ENCODE measurements at places on chromosomes 2 and 18.

DNA sequence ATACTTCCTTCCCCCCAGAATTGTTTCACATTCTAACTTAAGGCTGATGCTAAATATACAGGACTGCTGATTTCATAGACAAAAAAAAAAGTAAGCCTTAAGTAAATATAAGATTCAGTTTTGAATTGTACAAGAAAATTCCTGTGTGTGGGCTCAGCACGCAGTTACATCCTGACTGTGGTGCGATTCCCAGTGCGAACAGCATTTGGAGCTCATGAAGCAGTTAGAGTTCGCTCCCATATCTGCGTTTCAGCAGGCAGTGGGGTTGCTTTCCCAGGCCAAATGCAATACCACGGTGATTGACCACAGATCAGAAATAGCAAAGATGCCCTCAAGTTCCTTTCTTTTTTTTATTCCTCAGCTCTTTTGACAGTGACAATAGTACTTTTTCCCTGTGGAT lies 75.6 kb downstream of the SATB2 start:
- no peak for DNase-seq

DNA sequence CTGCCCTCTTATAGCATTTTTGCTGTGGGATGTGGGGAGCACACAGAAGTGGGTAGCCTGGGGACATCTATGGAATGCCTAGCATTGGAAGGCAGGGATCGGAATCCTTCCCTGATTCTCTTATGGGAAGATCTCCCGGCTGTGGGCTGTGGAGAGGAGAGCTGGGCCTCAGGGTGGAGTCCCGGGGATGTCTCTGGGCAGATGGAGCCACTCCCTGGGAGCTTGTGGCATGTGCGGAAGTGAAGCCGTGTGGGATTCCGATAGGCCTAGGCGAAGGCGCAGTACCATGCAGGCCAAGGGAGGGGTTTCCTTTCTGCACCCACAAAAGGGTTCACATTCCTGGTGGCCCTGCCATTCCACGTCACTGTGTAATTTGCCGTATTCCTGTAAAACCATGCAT lies 87.9 kb downstream of the GLI2 start:
- no peak for DNase-seq

- DNase-seq, result peak; percentile 19
Observed at GRCh38 chr2:85326406-85327159, 1.2 kb downstream of the TGOLN2 start.

GRCh38 chr2:217444932-217445331 lies 557.9 kb downstream of the TNS1 start:
- DNase-seq, result no peak

GRCh38 chr18:32175265-32175664 lies 14.6 kb upstream of the MEP1B start:
- no peak for DNase-seq

DNA sequence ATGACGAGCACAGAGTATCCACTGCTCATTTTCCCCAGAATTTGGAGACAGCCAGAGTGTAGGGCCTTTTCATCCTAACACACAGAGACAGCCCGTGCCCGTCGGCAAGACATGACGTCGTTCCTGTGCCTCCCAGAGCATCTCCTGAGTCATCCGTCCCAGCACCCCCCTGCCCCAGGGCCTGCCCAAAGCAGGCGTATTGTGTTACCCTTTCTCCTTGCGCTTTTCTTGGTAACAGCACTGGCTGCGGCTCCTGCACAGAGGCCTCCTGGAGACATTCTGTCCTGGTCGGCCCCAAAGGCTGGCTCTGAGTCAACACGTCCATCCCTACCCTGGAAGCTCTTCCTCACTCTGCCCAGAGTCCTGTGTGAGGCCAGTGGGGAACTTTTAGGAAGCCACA lies 217.1 kb downstream of the KLHL29 start:
- DNase-seq, result no peak

DNA sequence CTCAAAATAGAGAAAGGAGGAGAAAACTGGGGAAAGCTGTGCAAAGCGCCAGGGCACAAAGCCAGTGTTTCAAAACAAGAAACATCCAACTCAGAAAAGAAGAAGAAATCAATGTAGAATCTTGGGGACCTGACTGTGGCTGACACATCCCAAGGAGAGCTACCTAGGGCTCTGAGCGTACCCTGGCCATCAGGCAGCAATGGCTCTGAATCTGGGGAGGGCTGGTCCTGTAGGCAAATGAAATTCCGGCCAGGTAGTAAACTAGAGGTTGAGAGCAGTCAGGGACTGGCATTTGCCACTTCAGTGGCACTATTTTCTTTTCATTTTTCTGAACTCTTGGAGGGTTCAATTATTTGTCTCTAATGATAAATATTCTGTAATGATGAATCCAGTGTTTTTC lies 525.8 kb downstream of the STK39 start:
- DNase-seq, result no peak

DNA sequence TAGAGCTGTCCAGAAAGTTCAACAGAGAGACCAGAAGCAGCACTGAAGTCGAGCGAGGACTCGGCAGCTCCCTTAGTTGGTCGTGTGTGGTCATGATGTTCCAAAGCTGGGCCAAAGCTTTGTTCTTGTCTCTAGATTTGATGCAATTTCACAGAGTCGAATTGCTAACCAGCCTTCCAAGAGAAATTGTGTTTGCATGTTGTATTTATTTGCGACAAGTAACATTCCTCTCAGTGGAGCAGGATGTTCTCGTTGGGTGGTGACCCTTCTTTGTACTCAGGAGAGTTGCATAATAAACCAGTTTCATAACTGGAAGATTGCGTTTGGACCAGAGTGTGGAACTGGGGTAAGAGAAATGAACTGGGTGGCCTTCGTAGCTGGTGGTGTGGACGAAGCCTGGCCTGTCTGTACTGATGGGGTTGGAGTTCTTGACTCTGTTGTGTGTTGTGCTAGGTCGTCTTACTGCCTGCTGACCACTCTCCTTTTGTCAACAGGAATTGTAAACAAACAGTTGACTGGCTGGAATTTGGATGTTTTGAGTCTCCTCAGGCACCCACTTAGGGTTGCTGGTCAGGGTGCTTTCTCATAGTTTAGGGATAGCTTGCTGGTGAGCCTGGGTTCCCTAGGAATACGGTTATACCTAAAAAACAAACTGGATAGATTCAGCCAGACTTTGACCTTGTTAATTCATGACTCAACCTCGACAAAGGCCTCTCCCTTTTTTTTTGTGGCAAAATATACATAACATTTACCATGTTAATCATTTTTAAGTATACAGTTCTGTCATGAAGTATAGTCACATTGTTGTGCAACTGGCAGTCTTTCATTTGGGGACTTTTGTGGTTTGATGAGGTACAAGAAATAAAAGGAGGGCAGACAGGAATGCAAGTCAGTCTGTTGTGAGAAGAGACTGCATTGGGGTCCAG lies 28.9 kb upstream of the TOGARAM2 start:
- no peak for DNase-seq

GRCh38 chr2:216292475-216292874 lies 79.8 kb downstream of the MARCHF4 start:
- DNase-seq, result no peak

DNA sequence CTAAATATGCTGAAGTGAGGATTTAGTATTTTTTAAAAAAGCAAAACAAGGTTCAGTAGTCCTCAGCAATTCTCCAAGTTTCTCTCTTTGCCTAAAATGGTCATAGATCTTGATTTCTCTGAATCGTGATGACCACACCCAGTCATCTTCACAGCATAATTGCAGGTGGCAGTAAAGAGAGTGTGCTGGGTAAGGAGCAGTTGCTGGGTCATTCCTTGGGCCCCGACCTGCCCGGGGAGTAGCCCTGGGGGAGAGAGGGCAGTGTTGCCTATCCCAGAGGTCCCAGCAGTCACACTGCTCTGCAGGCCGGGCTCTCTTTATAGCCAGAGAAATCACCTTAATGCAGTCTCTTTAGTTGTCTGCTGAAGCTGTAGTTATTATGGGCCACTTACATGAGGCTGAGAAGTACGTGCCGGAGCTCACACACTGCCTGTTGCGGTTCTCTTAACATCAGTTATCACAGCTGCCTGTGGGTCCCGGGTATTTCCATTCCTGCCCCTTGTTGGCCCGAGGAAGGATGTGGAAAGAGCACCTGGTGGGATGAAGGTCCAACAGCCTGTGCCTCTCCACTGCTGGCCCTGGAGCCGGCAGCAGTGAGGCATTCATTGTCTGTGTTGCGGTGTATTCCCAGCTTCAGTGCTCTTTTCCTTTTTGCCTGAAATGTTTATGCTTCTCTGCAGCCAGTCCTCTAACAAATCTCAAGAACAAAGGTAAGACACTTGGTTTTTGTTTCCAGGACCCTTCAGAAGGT lies 230.1 kb downstream of the ALPK2 start:
- DNase-seq, result no peak

DNA sequence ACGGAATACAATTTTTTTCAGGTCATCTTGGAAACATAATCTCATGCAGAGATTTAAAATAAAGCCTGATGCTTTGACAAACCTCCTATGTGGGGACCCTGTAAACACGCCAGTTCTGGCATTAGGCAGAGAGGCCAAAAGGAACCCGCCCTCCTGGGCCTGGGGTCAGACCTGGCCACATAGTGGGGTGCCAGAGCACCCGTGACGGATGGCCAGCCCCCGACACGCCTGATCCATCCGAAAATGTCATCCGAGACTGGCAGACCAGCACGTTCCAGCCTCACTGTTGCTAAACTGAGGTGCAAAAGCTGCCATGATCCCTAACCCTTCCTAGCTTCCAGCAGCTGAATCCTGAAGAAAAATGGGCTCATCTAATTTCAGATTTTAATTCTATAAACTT lies 222.6 kb upstream of the SALL3 start:
- DNase-seq, result no peak

- DNase-seq, result no peak
Observed at GRCh38 chr2:18777250-18777812, 188.0 kb upstream of the NT5C1B start.

DNA sequence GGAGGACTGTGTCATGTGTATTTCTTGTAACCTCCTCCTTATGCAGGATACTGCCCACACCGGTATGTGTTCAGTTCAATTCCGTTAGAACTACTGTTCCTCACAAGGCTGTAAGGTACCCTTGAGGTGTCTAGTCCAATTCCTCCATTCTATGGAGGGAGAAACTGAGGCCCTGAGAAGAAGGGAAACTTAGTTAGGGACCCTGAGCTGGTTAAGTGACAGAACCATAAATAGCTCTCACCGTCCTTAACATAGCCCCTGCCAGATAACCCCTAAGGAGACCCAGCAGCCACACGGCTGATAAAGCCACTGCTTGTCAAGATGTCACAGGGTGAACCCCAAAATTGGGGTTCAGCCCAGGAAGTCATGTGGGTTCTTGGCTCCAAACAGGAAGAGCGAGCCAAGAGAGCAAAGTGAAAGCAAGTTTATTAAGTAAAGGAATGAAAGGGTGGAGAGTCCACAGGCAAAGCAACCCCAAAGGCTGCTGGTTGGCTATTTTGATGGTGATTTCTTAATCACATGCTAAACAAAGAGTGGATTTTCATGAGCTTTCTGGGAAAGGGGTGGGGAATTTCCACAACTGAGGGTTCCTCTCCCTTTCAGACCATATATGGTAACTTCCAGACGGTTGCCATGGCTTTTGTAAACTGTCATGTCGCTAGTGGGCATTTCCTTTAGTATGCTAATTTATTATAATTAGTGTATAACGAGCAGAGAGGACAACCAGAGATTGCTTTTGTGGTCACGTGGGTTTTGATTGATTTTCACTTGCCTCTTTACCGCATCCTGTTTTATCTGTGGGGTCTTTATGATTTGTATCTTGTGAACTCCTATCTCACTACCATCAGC lies 83.4 kb upstream of the RTN4 start:
- peak; percentile 20 for DNase-seq

GRCh38 chr2:151842830-151843690 lies 14.8 kb upstream of the ARL5A start:
- DNase-seq, result no peak

DNA sequence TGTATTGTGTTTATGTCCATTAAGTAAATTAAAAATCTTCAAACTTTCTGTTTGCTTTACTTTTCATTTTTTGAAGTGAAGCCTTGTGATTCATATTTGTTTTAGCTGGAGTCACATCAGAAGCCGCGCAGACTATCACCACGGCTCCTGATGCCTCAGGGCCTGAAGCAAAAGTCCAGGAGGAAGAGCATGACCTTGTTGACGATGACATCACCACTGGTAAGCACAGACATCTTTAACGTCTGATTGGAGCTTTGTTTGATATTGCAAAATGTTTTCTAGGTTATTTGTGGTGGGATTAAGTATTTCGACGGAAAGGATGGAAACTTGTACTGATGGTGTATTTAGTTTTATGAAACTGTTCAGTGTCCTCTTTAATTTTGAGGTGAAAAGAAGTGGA lies 164.8 kb downstream of the WDR7 start:
- no peak for DNase-seq

- no peak for DNase-seq
Observed at GRCh38 chr2:168008646-168009195, 238.7 kb downstream of the STK39 start.

GRCh38 chr18:22032392-22032961 lies 136.9 kb upstream of the GATA6 start:
- no peak for DNase-seq

- DNase-seq, result no peak
Observed at GRCh38 chr18:23311351-23312121, 141.6 kb upstream of the RIOK3 start.

- no peak for DNase-seq
Observed at GRCh38 chr2:191637182-191638078, 40.5 kb upstream of the NABP1 start.

- no peak for DNase-seq
Observed at GRCh38 chr2:44093970-44094369, 74.7 kb upstream of the PPM1B start.

GRCh38 chr2:229330952-229331351 lies 59.9 kb upstream of the PID1 start:
- no peak for DNase-seq

DNA sequence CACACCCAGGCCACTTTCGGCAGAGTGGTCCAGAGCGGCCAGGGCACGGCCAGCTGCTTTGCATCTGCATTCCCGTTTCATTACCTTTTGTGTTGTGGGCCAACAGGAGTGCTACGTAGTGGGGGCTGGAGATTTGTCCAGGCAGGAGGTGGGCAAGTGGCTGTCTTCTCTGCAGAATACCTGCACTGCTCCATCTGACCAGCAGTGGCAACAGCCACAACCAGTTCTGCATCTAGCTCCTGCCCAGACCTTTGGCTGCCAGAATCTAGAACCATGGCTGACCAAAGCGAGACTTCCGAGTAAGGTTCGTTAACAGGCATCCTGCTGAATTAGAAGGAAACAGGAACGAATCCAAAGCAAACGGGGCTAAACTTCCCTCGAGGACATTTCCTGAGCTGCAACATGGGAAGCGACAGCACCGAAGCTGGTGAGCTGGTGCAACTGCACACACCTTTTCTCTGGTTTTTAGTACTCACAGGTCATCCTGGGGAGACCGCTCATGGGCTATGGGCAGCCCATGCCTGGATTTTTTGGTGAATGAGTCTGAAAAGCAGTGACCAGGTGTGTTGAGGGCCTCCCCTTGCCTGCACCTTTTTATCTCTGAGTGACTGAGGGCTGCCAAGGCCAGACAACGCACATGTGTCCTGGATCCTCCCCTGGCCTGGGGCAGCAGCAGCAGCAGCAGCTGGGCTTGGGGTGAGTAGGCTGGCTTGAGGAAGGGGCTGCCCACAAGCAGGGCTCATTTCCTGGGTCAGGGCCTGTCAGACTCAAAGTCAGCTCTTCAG lies 10.5 kb downstream of the GDF7 start:
- no peak for DNase-seq

GRCh38 chr2:158724803-158725381 lies 70.2 kb upstream of the DAPL1 start:
- no peak for DNase-seq

GRCh38 chr2:240832205-240832727 lies 12.2 kb upstream of the KIF1A start:
- DNase-seq, result peak; percentile 99

Measured in activated CD4-positive, alpha-beta T cell treated with anti-CD3 and anti-CD28 coated beads, Interleukin-2, amount 50 U/mL, for 1 hour (primary cell).